Stimulated activated CD4-positive, alpha-beta T cell treated with anti-CD3 and anti-CD28 coated beads, Interleukin-15, amount 100 ng/mL, for 24 hours (primary cell): ENCODE measurements at places on chromosomes 5 and 9.

DNA sequence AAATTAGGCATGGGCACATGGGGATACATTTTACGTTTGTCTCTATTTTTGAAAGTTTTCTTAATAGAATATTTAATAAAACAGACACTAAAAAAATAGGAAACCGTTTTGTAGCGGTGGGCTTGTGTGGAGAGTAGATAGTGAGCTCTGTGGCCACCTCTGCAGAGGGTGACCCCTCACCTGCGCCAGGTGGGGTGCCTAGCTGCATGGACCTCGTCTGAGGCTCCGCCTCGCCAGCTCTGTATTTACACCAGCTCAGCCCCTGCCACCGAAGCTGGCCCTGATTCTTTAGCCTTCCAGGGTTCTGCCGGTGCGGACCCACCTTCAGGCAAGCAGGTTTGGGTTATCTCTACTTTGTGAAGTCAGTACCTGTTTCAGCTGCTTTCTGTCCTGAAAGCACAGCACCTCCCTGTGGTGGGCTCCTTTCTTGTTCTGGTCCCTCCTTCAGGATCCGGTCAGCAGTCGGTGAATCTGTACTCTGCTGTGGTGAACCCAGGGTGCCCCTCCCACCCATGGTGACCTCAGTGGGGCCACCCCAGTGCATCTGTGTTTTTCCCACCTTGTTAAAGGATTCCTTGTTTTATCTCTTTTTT is 105.2 kb upstream of the CACNA1B start:
- DNase-seq: no peak

DNA sequence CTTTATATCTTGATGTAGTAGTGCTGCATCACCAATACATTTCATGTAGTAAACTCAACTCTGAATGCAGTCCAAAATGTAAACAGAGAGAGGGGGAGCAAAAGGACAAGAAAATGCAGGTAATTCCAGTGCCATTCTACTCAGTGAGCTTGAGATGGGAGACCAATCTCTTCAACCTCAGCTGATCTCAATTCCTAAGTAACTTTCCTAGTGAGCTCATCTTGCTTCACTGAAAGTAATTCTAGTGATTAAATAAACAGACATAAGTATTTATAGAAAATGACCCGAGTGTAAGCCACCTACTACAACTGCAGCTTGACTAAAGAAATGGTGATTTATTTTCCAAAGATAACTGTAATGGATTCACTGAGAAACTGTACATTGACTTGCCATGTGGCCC is 424.5 kb downstream of the DMRT2 start:
- no peak for DNase-seq

GRCh38 chr5:169440107-169440705 is 139.3 kb upstream of the SLIT3 start:
- DNase-seq: no peak

GRCh38 chr5:5039918-5040317 is 100.2 kb upstream of the ADAMTS16 start:
- DNase-seq: no peak

DNA sequence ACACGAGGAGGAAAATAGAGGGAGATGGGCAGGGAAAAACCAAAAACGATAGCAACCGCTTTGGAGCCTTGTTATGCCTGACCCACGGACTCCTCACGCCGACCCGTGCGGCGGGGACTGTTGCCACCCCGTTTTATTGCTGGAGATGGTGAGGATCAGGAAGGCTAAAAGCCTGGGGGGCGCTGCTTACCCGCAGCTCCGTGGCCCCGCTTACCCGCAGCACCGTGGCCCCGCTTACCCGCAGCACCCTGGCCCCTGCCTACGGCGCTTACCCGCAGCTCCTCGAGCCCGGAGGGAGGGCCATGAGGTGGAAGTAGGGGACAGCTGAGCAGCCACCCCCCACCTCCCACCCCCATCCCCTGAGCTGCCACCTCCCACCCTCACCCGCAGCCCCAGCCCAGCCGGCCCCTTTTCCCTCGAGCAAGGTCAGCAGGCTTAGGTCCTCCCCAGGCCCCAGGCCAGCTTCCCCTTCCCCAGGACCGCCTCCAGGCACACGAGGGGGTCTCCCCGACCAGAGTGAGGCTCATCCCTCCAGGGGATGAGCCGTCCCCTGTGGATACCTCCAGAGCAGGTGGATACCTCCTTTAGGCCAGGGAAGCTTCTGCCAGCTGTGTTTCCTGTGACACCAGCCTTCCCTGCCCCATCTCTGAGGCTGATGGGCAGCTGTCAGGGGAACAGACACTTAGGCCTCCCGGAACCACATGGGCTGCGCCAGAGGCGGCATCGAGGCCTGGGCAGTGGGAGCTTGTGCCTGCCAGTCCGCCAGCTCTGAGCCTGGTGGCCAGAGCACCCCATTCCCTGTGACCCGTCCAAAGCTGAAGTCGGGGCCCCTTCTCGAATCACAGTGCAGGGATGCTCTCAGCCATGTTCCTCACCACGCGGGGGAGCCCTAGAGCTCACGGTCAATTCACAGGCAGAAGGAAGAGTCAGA is 92.3 kb downstream of the LMX1B start:
- peak; percentile 86 for DNase-seq

DNA sequence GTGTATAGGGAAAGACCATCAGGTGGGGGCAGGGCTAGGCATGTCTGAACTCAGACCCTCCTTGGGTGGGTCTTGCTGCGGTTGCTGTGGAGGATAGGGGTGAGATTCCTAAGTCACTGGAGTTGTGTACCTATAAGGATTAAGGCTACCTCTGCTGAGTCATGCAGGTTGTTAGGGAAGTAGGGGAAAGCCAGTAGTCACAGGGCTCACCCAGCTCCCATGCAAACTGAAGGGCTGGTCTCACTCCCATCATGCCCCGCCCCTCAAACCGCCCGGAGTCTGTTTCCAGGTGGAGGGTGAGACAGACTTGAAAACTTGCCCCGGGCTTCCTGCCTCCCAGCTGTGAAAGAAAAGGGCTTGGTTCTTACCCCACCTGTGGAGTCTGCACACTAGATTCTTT is 161.8 kb downstream of the CAVIN4 start:
- no peak for DNase-seq

GRCh38 chr5:153101235-153102180 is 389.0 kb upstream of the GRIA1 start:
- DNase-seq: no peak

- peak; percentile 65 for DNase-seq
These were observed 10.7 kb downstream of the GSN start for GRCh38 chr9:121278477-121279261.

GRCh38 chr9:135165756-135166519 is 78.5 kb downstream of the OLFM1 start:
- DNase-seq: no peak

DNA sequence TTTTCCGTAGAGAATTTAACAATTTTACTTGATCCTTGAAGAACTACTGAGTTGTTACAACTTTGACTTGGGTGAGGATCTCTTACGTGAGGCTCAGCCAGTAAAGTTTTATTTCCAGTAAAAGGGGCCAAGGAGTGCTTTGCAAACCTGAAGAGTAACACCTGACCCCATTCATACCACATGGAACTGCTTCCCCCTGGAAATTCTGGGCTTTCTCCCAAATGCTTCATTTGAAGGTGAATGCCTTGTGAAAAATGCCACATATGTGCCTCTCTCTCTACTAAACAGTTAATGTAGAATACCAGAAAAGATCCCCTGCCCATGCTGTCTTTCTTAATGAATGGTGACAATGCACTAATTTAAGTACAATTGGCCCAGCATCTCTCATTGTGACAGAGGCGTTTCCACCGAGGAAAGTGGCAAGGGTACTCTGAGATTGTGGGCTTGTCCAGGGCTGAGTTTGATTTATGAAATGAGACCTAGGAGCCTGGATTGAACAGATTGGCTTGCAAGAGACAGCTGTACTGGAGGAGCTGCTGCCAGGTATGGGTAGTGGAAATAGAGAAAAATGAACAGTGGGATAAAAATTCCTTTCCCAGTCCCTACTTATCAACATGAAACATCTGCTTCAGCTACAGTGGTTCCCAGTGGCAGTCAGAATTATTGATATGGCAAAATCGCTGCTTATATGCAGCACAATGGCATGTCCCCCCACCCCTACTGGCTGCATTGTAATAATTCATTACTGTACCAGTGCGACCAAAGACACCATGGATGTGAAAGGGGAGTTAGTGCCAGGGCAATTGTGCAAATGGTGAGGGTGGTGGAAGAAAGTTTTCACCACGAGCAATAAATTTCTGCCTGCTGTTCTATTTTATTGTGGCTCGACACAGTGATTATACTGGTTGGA is 843.7 kb upstream of the WWC1 start:
- DNase-seq: no peak

- DNase-seq: no peak
These were observed 90.0 kb upstream of the POU5F2 start for GRCh38 chr5:93831449-93831848.

GRCh38 chr5:139848508-139849100 is 53.0 kb downstream of the PSD2 start:
- DNase-seq: peak; percentile 41

- DNase-seq: no peak
These were observed 67.1 kb upstream of the GAS1 start for GRCh38 chr9:87014436-87014835.

- DNase-seq: no peak
These were observed 64.0 kb upstream of the SYNPO start for GRCh38 chr5:150576449-150576949.

DNA sequence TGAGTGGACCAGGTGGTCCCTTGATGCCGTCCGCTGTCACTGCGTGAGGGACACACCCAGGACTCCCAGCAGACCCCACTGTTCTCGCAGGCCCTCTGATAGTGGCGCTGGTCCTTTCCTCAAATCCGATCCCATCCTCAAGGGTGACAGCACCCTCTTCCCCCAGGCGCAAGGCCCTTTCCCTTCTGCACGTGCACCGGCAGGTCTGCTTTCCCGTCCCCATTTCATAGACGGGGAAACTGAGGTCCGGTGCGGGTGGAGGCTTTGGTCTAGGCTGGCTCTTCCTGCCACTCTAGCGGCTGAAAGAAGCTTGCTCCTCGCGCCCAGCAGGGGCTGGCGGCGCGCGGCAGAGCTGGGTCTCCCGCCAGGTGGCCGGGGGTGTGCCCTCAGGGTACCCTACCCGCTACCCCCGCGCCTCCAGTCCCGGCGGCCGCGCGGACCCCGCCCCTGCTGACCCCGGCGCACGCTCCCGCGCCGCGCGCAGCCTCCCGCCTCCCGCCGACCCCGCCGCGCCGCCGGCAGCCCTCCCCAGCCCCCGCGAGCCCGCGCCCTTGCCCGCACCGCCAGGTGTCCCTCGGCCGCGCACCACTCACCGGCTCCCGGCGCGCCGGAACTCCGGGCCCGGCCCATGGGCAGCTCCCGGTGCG is 453 bp downstream of the RASGEF1C start:
- peak; percentile 32 for DNase-seq

- no peak for DNase-seq
These were observed 145.4 kb downstream of the CDK5RAP2 start for GRCh38 chr9:120434532-120434931.

GRCh38 chr9:70498866-70499265 is 84.4 kb upstream of the KLF9 start:
- no peak for DNase-seq

DNA sequence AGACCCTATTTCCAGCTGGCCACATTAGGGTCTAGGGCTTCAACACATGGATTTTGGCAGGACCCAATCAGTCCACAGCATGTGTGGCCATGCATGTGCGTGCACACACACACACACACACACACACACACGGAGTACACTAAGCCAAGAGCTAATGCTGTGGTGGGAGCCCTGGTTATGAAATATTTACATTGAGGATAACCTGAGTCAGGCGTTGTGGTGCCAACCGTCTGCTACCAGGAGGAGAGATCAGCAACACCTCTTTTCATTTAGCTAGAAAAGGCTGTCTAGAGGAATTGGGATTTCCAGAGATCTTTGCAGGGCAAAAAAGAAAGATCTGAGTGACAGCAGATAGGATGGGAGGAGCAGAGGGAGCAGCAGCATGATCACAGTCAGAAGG is 141.5 kb downstream of the TRPM3 start:
- no peak for DNase-seq

GRCh38 chr5:140402258-140403074 is 833 bp downstream of the ANKHD1 start:
- DNase-seq: peak; percentile 68

DNA sequence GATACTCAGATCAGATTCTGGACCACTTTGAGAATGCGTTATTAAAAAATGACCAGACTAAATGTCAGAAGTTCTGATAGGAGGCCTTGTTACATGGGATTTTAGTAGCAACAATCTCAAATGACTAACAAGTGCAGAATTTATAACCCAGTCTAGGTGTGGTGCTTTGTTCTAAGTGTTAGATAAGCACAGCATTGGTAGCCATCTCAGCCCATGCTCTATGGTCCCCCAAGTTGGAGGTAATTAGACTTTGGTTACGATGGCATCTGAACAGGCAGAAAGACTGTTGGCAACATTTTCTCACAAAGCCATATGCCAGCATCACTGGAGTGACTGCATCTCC is 140.4 kb upstream of the RPS23 start:
- no peak for DNase-seq

DNA sequence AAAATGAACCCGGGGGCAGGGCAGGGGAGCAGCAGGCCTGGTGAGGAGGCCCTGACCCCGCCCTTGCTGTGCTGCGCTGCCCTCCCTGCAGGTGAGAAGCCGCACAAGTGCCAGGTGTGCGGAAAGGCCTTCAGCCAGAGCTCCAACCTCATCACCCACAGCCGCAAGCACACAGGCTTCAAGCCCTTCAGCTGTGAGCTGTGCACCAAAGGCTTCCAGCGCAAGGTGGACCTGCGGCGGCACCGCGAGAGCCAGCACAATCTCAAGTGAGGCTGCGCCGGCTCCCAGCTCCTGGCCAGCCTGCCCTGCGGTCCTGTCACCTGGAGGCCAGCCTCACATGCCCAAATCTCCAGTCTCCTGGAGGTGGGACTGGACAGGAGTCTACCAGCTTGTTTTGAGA is 12.3 kb downstream of the GFI1B start:
- DNase-seq: no peak

- no peak for DNase-seq
These were observed 46.4 kb downstream of the PKD2L2 start for GRCh38 chr5:137935694-137936093.

- no peak for DNase-seq
These were observed 138.1 kb upstream of the KLF9 start for GRCh38 chr9:70552561-70552960.

DNA sequence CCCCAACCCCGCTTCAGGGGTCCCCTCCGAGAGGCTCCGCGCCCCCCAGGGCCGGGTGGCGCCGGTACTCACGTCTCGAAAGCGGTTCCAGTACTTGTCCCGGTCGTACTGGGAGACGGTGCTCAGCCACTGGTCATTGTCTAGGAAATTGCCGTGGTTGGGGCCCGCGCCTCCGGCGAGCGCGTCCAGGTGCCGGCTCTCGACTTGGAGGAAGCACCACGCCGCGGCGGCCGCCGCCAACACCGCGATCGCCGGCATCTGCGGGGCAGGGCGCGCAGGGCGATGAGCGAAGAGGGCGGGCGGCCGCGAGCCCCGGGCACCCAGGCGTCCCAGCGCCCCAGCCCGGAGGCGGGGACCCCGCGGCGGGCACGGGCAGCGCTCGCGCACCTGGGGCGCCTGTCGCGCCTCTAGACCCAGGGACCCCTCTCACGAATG is 808 bp downstream of the SPOCK1 start:
- no peak for DNase-seq
